ENCODE measurements at places on chromosomes 12 and 14.
A peak's percentile ranks its signal among the peaks of the same experiment; 100 is the strongest.

DNA sequence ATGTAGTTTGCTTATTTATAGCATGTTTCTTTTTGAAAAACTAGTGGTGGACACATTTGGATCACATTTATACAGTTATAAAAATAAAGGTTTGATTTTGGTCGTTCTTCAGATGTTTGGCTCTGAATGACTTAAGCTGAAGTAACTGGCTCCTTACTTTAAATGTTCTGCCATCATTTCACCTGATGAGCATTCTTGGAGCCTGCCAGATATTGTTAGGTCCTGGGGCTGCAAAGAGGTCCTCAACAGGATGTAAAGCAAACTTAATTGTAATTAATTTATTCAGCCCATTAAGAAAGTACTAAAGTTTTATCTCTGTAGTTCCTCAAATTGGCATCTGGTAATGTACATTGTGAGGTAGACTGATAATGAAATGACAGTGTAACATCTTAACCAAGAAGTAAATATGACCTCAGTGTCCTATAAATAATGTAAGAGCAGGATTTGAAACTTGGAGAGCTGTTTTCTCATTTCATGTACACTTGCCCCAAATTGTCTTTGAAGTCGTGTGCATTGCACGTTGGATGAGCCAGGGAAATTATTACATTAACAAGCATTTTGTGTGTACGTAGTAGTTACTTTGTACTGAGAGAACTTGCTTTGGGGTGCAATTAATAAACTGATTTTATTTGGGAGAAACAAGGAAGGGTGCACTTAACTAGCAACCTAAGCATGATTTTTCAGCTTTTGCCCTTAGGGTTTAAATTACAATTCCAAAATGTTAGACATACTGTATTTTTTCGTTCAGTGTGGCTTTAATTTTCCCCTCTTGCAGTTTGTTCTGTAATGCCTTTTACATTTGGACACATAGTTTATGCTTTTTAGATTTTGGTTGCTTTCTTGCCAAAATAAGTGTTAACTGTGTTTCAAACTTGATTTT is 7.5 kb downstream of the EIF5 start:
- DNase-seq: no peak

DNA sequence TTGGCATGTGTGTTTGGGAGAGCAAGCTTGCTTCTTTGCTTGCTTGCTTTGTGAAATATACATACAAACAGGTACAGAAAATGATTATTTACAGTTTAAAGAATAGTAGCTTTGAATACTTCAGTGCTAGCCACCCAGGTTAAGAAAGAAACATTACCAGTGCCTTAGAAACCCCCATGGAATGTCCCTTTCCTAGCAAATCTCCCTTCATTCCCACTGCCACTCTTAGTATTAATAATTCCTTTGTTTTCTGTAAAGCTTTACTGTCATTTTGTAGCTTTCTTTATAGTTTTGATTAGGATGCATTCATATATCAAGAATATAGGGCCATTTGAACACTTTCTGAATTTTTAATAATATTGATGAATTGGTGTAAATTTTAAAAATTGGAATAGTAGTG is 9.5 kb downstream of the SRGAP1 start:
- no peak for DNase-seq

DNA sequence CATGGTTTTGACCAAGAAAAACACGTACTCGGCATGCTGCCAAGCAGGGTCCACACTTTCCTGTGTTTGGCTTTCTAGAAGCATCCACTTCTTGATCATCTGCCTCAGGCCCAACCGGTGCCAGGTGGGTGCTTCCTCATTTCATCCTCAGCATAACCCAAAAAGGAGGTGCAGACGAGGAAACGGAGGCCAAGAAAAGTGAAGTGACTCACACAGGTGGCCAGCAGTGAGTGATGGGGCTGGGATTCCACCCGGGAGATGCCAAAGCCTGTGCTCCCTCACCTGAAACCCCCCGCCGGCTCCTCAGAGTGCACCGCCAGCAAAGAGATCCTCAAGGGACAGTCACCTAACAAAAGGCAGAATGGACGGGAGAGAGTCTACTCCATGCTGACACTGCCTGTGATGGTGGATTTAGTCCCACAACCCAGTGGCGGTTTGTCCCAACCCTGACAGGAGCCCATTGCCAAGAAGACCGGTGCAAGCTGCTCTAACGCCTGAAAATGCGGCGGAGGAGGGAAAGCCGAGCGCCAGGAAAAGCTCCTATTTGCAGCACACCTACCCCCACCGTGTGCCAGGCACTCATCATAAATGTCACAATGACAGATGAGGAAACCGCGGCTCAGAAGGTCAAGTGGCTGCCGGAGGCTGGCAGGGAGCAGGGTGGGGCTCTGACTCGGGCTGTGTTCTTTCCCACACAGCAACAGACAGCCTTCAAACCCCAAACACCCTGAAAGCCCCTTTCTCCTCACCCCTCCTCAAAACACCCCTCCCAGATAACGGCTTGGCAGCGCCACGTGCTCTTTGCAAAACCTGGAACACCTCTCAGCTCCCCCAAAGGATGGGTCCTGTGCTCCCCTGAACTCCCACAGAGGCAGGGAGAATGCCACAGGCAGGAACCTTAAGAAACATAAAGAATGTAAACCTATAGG is 18.8 kb downstream of the BCL11B start:
- peak; percentile 82 for DNase-seq

DNA sequence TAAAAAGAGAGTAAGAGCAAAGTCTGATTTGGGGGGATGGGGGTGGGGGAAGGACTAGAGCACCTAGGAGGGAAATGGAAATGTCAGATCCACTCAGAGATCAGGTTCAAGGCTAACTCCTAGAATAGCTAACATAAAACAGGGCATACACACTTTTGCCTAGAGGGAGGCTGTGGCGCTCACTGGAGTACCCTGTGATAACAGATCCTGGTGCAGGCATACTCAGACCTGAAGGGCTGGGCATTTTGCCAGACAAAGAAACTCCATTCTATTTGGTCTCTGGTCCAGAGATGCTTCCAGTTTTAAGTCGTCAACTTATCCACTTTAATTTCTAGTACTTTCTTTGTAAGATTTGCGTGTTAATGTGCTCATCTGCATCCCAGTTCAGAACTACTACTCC is 5.8 kb downstream of the CTDSP2 start:
- DNase-seq: no peak

DNA sequence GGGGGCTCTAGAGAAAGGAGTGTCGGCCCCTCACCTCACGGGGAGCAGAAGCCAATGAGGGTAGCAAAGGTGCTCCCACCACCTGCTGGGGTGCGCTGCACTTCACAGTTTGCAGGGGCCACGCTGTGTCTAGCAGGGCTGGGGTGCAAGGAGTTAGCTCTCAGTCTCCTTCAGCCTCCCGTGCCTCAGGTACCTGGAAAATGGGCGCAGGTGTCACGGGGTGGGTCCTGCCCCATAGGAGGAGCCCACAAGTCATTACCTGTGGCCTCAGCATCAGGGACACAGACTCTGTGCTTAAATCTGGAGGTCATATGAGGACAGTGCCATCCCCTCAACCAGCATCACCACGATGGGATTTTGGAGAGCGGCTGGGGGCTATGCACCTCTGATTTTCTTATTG is 326.7 kb downstream of the ADGRD1 start:
- no peak for DNase-seq

DNA sequence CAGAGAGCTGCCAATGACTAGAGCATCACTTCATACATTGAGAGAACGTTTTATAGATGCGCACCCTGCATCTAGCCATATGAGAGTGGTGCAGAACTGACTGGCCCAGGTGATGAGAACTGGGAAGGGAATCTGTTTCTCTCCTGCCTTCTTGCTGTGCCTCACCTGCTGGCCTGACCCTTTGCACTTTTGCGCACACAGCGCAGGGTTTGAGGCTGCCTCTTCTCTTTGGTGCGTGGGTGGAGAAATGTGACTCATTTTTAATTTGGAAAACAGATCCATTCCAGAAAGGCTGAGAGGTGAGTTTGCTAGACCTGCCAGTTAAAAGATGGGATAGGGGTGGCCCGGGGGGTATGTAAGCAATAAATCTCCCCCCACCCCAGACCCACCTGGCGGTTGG is 453 bp upstream of the ESRRB start:
- no peak for DNase-seq

DNA sequence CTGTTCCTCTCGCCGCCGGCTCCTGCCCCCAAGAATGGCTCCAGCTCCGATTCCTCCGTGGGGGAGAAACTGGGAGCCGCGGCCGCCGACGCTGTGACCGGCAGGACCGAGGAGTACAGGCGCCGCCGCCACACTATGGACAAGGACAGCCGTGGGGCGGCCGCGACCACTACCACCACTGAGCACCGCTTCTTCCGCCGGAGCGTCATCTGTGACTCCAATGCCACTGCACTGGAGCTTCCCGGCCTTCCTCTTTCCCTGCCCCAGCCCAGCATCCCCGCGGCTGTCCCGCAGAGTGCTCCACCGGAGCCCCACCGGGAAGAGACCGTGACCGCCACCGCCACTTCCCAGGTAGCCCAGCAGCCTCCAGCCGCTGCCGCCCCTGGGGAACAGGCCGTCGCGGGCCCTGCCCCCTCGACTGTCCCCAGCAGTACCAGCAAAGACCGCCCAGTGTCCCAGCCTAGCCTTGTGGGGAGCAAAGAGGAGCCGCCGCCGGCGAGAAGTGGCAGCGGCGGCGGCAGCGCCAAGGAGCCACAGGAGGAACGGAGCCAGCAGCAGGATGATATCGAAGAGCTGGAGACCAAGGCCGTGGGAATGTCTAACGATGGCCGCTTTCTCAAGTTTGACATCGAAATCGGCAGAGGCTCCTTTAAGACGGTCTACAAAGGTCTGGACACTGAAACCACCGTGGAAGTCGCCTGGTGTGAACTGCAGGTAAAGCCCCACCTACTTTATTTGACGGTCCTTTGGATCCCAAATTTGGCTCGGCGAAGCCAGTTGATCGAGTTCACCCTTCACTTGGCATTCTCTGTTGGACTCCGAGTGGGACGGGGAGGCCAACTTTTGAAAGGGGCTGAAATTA is 1.5 kb downstream of the WNK1 start:
- DNase-seq: peak; percentile 42

- DNase-seq: no peak
Observed at GRCh38 chr14:101464984-101465794, 96.1 kb upstream of the DIO3 start.

GRCh38 chr14:96016501-96017160 is 22.5 kb upstream of the C14orf132 start:
- no peak for DNase-seq

- DNase-seq: no peak
Observed at GRCh38 chr14:72736786-72737559, 156.9 kb downstream of the DPF3 start.

- DNase-seq: no peak
Observed at GRCh38 chr12:131058700-131059099, 105.0 kb downstream of the ADGRD1 start.

DNA sequence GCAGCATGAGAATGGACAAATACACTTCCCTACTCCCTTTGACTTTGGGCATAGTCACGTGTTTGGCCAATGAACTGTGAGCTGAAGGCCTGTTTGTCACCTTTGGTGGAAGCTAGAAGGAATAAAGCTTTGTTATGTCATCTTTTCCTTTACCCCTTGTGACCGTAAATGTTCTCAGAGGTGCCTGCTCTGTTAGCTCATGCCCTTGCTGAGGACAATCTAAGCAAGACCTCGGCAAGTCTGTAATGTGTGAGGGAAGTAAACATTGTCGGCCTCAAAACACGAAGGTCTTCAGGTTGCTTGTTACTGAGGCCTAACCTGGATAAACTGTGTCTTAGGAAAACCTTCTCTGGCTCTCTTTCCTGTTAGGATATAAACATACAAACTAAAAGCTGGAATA is 354.2 kb downstream of the TMEM132D start:
- no peak for DNase-seq

DNA sequence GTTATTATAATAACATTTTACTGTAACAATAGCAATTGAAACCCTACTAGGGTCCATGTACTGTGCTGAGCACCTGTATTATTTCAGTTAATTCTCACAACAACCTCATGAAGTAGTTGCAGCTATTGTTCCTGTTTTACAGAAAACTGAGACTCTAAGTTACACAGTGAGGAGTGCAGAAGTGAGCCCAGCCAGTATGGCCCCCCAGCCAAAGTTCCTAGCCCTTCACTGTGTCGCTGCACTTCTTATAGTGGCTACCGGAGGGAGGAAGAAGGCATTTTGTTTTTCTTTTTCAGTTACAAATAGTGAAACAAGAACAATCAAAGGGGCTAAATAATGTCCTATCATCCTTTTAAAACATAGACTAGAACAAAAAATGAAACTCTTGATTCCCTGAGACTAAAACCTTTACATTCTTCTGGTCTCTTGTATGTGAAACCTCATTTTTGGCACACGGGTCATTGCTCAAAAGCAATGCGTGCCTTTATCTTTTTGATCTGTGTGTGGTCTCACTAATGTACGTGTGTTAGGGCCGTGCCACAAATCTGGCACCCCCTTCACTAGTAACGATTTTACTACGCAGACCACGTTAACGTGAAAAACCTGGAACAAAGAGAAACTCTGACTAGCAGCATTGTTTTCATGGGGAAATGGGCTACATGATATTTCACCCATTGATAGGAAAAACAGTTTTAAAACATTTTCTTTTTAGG is 88.7 kb downstream of the LLPH start:
- DNase-seq: no peak

DNA sequence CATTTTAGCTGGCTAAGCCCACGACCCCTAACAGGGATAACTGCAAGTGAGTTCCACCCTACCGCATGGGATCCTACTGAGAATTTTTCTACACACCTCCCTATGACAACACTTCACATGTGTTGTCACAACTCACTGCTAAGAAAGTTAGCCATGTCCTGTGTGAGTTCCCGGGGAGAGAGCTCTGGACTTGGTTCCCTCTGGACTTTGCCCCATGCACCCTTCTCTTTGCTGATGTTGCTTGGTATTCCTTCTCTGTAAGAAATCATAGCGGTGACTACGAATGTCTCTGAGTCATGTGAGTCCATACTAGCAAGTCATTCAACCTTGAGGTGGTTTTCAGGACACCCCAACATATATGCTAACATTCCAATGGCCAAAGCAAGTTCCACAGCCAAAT is 9.5 kb upstream of the CDKN3 start:
- DNase-seq: no peak

DNA sequence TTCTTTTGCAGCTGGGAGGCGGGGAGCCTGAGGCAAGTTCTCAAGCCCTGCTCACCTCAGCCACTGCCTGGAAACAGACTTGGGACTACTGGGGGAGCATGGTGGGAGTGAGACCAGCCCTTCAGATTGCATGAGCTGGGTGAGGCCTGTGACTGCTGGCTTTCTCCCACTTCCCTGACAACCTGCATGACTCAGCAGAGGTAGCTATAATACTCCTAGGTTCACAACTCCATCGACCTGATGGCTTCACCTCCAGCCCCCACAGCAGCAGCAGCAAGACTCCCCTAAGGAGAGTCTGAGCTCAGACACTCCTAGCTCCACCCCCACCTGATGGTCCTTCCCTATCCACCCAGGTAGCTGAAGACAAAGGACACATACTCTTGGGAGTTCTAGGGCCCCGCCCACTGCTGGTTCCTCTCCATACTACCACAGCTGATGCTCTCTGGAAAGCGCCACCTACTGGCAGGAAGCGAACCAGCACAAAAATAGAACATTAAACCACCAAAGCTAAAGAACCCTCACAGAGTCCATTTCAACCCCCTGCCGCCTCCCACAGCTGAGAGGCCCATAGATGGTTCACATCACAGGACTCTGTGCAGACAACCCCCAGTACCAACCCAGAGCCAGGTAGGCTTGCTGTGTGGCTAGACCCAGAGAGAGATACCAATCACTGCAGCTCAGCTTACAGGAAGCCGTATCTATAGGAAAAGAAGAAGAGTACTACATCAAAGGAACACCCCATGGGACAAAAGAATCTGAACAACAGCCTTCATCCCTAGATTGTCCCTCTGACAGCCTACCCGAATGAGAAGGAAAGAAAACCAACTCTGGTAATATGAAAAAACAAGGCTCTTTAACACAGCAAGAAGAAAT is 68.7 kb downstream of the RPAP3 start:
- DNase-seq: no peak

- DNase-seq: no peak
Observed at GRCh38 chr12:13165617-13166041, 30.9 kb upstream of the EMP1 start.

Data from T-helper 2 cell (primary cell).